ENCODE measurements at places on chromosomes 16 and 17.

GRCh38 chr17:68390888-68391545 is 66.3 kb downstream of the WIPI1 start:
- no peak for DNase-seq

DNA sequence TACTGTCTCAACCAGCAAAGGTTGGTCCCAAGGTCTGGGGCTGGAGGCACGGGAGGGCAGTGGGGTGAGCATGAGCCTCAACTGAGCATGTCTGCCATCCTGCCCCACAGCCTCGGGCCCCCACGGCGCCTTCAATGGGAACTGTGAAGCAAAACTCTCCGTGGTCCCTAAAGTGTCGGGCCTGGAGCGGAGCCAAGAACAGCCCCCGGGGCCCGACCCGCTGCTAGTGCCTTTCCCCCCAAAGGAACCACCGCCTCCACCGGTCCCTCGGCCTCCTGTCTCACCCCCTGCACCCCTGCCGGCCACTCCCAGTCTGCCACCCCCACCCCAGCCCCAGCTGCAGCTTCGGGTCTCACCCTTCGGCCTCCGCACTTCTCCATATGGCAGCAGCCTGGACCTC is 4.2 kb downstream of the FBRS start:
- no peak for DNase-seq

DNA sequence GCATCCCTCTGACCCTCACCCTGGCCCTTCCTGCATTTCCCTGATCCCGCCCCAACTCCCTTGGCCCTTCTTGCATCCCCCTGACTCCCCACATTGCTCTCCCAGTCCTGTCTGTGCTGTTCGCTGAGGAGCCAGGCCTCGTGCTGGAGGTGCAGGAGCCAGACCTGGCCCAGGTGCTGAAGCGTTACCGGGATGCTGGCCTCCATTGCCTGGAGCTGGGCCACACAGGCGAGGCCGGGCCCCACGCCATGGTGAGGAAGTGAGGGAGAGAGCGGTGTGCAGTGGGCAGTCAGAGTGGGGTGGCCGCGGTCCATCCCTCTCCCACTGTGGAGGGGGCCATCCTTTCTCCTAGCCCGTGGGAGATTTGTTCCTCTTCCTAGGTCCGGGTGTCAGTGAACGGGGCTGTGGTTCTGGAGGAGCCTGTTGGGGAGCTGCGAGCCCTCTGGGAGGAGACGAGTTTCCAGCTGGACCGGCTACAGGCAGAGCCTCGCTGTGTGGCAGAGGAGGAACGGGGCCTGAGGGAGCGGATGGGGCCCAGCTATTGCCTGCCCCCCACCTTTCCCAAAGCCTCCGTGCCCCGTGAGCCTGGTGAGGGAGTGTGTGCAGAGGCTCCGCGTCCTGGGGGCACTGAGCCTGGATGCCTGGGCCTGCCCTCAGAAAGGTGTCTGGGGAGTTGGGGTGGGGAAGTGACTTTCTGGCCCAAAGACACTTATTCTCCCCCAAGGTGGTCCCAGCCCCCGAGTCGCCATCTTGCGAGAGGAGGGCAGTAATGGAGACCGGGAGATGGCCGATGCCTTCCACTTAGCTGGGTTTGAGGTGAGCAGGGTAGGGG is 17.8 kb downstream of the PFAS start:
- no peak for DNase-seq

GRCh38 chr17:79600681-79601131 is 10.1 kb downstream of the RBFOX3 start:
- no peak for DNase-seq

DNA sequence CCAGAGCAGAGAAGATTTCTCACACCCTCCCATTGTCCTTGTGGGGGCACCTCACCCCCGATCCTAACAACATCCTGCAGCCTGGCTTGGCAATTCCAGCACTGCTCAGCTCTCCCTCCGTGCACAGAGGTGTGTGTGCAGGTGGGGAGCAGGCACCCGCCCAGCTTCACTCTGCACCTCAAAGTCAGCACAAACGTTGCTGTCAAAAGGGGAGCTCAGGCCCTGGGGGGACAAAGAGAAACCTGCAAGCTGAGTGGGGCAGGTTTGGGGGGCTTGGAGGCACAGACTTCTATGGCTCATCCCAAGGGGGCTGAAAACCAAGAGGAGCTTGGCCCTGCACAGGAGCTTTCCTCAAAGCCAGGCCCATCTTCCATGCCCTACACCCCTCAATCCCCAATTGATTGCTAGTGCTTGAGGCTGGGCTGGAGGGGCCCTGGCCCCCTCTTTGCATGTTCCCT is 231.9 kb upstream of the TNRC6C start:
- DNase-seq = no peak

GRCh38 chr16:17845031-17845430 is 374.3 kb upstream of the XYLT1 start:
- DNase-seq = no peak

DNA sequence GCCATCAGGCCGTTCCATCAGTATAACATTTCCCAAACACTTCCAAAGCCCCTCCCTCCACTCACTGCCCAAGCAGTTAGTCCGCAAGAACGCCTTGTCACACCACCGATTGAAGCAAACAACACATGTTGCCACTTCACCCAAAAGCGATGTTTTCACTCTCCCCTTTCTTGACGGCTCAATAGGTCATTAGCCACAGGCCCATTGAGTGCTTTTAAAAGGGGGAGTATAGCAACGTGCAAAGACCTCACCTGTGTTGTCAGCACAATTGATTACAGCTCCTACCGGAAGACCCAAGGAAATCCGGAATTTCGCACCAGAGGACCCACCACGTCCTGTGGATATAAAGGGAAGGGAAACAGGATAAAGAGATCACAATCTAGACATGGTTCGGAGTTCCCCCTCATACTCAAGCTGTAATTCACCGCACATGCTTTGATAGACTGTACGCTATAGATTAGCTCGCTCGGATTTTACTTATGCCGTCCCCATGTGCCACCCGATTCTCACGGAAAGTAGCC is 690 bp downstream of the RPL23 start:
- DNase-seq = peak; percentile 51

GRCh38 chr16:13402601-13403000 is 501.2 kb downstream of the SHISA9 start:
- DNase-seq = no peak

- peak; percentile 56 for DNase-seq
Measured at GRCh38 chr17:7523033-7523432, 25.8 kb upstream of the TNFSF12 start.

GRCh38 chr17:27522028-27522635 is 65.9 kb downstream of the KSR1 start:
- DNase-seq = no peak

- no peak for DNase-seq
Measured at GRCh38 chr17:16455997-16456741, 35.8 kb downstream of the LRRC75A start.

DNA sequence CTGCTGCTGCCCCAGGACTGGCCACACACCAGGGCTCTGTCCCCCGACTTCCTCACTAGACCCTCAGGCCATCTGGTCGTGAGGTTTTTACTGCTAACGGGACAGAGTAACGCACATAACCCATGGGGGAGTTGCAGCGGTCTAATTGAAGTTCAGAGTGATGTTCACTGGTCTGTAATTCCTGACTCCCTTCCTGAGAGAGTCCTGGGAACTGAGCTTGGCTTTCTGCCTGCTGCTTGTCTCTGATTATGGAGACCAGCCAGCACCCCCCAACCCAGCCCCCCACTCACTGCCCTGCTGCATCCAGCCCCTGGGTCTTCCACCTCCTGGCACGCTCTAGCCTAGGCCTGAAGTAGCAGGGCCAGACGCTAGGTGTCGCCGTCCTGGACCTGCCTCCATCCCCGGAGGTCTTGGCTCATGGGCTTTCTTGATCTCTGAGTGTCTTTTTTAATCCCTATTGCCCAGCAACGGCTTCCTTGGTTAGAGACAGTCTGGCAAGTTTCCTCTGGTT is 192.9 kb downstream of the CCDC182 start:
- peak; percentile 92 for DNase-seq

DNA sequence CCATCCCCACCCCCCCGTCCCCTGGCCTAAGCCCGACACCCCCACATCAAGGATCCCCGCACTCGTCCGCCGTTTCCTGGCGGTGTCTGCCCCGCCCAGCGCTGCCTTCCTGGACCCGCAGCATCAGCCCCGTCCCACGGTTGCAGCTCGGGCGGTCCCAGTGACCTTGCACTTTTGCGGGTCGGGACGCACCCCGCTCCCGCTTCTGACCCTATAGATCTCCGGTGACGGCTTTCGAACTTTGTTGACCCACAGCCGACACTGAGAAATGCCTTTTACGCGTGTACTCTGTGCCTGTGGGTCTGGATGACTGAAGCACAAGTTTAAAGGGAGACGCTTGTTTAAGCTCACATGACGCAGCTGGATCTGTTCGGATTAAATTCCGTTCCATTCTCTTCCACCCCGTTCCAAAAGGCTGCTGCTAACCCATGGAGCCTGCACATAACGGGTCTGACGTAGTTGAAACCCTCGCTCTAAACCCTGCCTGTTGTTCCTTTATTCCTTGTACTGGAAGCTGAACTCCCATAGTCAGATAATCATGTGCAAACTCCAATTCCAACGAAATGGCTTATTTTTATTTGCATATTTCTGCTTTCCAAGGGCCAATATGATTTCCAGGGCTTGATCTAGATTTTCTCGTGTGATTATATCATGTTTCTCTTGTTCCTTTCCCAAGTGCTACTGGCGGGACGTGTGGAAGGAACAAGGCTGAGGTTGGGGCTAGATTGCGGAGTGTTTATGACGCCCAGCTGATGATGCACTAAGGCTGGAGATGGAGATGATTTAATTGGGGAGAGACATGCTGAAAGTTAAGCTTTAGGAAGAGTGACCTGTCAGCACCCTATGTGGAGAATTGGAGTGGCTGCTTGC is 834 bp downstream of the FLYWCH1 start:
- DNase-seq = peak; percentile 63

GRCh38 chr16:2928796-2929195 is 17.1 kb downstream of the FLYWCH1 start:
- DNase-seq = no peak

DNA sequence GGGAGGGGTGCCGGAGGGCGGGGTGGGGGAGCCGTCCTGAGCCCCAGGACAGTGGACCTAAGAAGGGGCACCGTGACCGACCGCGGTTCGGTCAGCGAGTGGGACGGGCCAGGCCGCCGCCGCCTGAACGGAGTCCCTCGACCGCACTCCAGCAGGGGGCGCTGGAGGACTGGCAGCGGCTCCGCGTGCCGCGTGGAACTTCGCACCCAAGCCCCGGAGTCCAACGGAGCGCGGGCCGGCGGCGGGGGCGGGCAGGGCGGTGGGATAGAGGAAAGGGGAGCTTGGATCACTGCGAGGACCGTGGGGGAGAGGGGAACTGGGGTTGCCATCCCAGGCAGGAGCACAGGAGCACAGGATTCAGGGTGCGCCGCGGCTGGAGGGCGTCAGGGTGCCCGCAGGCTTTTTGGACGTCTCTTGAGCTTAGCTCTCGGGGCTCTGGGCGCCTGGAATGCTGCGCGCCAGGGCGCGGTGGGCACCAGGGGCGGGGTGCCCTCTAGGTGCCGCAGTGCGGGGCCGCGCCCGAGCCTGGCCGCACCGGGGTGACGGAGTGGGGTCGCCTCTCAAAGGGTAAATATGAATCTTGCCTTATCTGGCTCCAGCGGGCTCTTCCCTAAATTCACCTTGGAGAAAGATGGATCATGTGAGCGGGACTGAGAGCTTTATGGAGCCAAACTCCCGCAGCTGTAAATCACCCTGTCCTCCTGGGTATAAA is 379 bp upstream of the OTOP2 start:
- DNase-seq = peak; percentile 41

GRCh38 chr17:43183921-43184320 is 12.9 kb downstream of the NBR1 start:
- no peak for DNase-seq

DNA sequence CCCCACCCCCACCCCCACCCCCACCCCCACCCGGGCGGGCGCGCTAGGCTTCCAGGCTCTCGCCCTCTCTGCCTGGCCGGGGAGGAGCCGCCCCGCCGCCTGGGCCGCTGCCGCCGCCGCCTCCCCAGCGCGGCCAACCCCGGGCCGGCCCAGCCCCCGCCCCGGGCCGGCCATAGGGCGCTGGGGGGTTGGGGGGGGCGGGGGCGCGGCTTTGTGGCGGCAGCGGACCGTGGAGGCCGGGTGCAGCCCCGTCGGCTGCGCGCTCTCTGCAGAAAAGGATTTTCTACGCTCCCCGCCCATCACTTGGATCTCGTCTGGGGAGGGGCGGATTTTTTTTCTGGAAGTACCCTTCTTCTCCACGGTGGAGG is 230.9 kb downstream of the MRTFB start:
- DNase-seq = peak; percentile 93

DNA sequence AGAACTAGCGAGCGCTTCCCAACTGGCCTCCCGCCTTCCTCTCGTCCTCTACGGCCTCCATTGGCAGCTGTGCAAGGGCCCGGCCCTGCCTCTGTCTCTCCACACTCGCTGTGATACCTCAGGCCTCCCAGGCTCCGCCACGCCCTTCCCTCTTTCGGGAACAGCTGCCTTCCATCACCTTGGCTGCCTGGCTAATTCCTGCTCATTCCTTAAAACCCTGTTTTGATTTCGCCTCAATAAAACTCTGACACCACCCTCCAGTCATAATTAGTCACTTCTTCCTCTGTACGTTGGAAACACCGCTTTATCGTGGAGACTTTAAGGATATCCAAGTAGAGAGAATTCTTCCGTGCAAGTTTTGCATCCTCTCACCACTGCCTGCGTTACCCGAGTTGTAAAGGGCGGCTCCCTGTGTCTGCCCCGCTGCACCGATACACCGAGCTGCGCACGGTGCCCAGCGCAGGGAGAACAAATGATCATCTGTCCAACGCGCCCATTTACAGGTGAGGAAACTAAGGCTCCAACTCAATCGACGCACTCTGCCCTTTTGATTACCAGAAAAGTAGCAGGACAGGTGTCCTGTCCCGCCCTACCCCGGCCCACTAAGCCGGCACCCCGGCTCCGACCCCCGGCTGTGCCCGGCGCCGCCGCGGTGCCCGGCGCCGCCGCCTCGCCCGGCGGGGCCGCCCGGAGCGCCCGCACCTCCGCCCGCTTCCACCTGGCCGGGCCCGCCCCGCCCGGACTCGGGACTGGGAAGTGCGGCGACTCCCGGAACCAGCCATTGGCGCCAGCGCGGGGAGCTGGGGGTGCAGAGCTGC is 139.7 kb downstream of the SEC14L1 start:
- DNase-seq = no peak

DNA sequence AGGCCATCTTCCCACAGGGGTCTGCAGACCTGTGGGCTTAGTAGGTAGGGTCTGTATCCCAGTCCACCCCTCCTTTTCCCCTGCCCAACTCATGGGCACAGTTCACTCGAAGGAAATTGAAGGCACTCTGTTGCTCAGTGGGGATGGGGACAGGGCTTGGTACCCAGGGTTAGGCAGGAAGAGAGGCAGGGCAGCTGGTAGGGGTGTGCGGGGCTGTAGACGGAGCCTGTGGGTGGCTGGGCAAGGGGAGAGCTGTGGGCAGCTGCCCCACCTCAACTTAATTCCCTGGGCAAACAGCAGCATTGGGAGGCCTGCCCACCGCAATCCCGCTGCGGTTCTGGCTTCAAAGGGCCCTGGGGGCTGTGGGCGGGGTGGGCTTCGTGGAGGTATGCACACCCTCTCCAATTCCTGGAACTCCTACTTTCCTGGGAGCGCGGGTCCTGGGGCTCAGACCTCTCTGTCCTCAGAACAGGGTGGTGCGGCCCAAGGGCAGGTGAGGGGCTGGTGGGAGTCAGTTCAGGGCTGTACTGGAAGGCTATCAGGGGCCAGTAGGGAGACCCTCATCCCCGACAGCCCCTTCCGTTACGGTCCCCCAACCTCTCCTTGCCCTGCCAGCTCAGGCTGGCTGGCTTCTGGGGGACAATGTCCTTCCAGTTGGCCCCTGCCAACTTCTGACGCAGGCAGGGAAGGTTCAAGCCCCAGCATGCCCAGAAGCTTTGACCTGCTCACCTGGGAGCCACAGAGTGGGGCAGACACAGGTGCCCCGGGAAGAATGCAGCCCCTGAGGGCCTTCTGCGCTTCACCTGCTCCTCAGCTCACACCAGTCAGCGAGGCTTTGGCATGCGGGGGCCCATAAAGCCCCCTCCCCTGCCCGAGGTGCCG is 9.1 kb downstream of the FOXJ1 start:
- DNase-seq = no peak

Data from Karpas-422 (cell line).